Tibial artery (tissue), 4 donors: ENCODE measurements at places on chromosomes 16 and 17.

DNA sequence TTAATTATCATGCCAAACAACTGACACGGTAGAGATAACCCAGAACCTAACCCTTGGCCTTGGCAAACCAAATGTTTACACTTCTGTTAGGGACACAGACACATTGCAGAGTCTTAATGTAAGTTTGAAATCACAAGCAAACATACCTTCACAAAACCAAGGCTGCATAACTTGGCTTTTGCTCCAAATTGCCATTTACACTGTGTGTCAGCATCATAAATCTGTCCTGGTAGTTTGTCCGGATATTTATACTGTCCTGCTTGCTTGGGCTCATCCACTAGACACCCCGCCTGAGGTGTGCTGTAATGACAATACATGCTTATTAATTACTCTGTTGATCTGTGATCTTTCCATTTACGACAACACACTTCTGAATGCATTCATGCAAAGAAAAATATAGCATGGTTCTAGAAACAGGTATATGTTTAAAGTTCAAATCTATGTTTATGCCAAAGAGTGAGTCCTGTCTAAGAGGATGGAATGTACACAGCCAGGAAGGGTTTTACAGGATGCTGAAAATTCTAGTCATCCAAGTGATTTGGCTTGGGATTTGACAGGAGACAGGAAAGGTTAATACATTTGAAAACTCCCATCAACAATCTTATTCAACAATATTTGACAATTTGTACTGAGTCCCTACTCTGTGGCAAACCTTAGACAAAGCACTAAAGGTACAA lies 81.1 kb downstream of the ADAMTS18 start:
- no peaks in the 10 kb centered on the region for H3K4me1 ChIP-seq
- no peak overlapping the region for H3K27ac ChIP-seq
- no peaks in the 10 kb centered on the region for H3K36me3 ChIP-seq

DNA sequence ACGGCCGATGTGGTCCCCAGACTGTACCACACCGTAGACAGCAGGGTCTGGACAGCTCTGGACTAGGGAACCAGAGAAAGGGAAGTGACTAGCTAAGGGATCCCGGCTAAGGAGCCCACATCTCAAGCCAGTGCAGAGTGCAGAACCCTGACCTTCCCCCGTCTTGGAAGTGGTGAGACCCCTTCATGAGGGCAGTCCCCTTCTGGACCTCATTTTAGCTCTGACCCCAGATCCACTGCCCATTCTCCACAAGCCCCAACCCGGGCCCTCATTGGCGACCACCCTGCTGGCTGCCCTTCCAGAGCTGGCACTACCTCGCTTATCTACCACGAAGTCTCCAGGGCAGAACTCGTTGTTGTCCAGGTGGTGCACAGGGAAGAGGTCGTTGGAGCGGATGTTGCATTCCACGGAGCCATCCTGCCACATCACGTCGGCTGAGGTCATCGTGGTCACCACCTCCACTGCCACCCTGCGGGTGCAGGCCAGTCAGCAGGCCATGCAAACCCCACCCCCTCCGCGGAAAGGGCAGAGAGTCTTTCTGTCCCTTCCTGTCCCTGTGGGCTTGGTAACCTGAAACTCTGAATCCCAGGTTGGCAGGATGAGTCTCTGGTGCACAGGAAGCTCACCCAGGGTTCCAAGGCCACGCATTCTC lies 14.2 kb downstream of the SPHK1 start:
- H3K36me3 ChIP-seq = peaks cover 88% of the 10 kb centered on the region
- H3K4me1 ChIP-seq = no peaks in the 10 kb centered on the region
- H3K4me3 ChIP-seq = no peak overlapping the region
- no peak overlapping the region for H3K27ac ChIP-seq
- no peak for DNase-seq
- no peaks in the 10 kb centered on the region for H3K27me3 ChIP-seq

GRCh38 chr17:21200590-21201297 lies 13.2 kb downstream of the TMEM11 start:
- H3K4me3 ChIP-seq = no peak overlapping the region
- H3K27ac ChIP-seq = no peak overlapping the region
- no peak for DNase-seq

DNA sequence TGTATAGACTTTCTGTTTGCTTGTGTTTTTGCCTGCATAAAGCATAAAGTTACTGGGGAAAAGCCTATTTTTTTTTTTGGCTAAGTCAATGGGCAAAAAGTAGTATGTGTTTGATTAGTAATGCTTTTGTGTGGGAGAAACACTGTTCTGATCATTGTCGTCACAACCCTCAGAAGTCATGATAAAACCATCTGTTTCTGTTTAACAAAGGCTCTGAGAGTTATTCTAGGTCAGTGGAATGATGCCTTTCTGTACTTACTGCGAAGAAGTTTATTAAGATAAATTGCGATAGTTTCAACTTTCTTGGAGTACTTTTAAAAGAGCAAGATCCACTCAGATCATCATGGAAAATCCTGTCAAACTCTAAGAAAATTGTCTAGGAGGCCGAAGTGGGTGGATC lies 80.9 kb downstream of the PRKCA start:
- H3K4me3 ChIP-seq = no peak overlapping the region
- no peaks in the 10 kb centered on the region for H3K36me3 ChIP-seq
- no peaks in the 10 kb centered on the region for H3K4me1 ChIP-seq
- H3K27me3 ChIP-seq = no peaks in the 10 kb centered on the region
- no peak overlapping the region for H3K27ac ChIP-seq
- DNase-seq = no peak

GRCh38 chr17:59804901-59805465 lies 87.8 kb downstream of the TUBD1 start:
- peaks cover 34% of the 10 kb centered on the region for H3K4me1 ChIP-seq
- DNase-seq = no peak
- H3K27ac ChIP-seq = peak overlapping the region; percentile 50

DNA sequence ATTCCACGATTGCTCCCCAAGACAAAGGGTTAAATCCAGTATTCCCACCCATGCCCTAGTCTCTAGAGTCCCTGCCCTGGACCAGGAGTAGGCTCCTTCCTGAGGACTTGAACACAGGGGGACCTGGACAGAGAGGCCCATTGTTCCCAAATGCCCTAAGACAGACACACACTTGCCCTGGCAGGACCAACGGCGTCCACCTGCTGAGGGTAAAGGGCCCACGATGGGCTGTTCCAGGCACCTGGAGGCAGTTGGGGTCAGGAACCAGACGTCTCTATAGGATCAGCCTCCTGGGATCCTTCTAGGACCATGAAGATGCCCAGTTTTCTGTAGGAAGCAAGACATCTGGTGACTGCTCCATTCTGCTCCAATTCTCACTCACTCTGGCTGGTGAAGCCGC lies 39.3 kb downstream of the TNFRSF13B start:
- no peaks in the 10 kb centered on the region for H3K4me1 ChIP-seq
- H3K27ac ChIP-seq = no peak overlapping the region
- H3K27me3 ChIP-seq = peaks cover 20% of the 10 kb centered on the region

DNA sequence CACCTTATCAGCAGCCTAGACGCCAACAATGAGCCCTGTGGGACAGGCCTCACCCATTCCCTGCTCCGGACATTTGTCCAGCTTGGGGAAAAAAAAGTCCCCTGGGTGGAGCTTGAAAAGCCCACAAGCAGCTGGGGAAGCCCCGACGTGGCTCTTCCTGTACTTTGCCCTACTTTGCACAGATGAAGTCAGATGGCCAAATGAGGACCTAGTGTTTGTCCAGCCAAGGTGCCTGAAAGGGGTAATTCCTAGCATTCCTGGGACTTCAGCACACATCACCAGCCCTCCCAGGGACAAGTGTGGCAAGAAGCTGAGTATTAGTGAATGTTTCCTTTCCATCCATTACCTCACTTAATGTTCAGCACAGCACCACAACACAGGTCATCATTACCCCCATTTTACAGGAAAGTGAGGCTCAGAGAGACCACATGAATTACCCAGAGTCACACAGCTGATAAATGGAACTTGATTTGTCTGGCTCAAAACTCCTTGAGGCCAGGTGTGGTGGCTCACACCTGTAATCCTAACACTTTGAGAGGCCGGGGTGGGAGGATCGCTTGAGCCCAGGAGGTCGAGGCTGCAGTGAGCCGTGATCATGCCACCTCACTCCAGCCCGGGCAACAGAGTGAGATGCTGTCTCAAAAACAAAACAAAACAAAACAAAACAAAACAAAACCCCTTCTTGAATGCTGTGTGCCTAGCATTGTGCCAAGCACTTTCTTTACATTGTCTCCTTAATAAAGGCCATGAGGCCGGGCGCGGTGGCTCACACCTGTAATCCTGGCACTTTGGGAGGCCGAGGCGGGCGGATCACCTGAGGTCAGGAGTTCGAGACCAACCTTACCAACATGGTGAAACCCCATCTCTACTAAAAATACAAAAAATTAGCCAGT lies 19.9 kb upstream of the PLLP start:
- no peaks in the 10 kb centered on the region for H3K36me3 ChIP-seq
- H3K27ac ChIP-seq = peak overlapping the region; percentile 89
- H3K4me1 ChIP-seq = peaks cover 25% of the 10 kb centered on the region
- H3K4me3 ChIP-seq = no peak overlapping the region
- H3K27me3 ChIP-seq = no peaks in the 10 kb centered on the region

DNA sequence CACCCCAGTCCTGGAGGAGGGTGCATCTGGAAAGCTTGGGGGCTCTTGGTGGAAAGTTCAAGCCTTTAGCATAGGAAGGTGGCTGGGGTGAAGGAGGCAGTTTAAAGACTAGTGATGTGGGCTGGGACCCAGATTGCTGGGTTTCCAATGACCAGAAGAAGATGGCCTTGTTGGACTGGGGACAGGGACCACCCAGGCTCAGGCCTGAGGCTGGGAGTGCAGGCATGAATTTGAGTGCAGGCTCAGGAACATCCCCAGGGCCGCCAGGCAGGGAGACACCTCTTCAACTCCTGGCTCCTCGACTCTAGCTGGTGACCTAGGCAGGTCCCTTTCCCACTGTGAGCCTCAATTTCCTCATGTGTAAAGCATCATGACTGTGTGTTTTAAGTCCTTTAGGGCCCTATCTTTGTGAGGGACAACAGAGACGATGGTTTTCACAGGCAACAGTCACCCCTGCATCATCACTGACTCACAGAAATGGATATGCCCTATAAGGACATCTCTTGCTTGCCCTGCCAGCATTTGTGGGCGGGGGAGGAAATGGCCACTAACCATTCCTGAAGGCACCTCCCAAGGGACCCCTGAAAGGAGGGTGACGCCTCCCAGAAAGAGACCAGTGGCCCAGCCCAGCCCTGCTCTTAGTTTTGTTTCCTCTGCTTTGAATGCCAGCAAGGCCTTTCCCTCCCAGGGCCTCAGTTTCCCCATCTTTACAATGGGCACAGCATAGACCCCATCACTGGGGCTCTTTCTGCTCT lies 11.1 kb downstream of the NLRC5 start:
- peak; percentile 87 for DNase-seq
- no peak overlapping the region for H3K4me3 ChIP-seq
- no peaks in the 10 kb centered on the region for H3K36me3 ChIP-seq
- peak overlapping the region; percentile 57 for H3K27ac ChIP-seq
- no peaks in the 10 kb centered on the region for H3K27me3 ChIP-seq
- peaks cover 30% of the 10 kb centered on the region for H3K4me1 ChIP-seq

GRCh38 chr16:54505549-54506213 lies 219.1 kb upstream of the IRX3 start:
- H3K4me3 ChIP-seq = no peak overlapping the region
- no peaks in the 10 kb centered on the region for H3K36me3 ChIP-seq
- H3K4me1 ChIP-seq = peaks cover 18% of the 10 kb centered on the region
- no peaks in the 10 kb centered on the region for H3K27me3 ChIP-seq

DNA sequence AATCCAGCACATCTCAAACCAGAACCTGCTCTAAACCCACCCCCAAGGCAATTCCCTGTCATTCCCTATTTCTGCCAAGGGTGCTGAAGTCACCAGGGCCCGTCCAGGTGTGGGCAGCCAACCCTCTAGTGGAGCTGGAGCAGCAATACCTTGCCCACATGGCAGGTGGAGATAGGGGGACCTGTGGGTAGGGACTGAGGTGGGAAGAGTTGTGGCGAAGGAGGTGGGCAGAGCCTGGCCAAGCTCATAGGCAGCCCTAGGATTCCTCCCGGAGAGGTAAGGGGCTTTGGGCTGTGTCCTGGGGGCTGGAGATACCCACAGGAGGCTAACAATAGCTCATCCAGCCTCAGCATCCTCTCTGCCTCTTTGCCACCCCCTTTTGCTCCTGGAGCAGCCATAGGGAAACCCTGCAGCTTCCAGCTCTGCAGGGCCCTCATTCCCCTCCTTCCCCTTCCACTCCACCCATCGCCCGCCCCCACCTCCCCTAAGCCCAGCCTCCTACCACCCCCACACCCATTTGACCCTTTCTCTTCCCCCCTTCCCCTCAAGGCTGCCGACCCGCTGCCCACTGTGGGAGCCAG lies 30.4 kb upstream of the CRHR1 start:
- DNase-seq = no peak
- peaks cover 87% of the 10 kb centered on the region for H3K27me3 ChIP-seq
- no peak overlapping the region for H3K4me3 ChIP-seq
- no peaks in the 10 kb centered on the region for H3K36me3 ChIP-seq
- H3K27ac ChIP-seq = no peak overlapping the region
- no peaks in the 10 kb centered on the region for H3K4me1 ChIP-seq

GRCh38 chr17:18139498-18139897 lies 30.9 kb downstream of the MYO15A start:
- no peak overlapping the region for H3K27ac ChIP-seq
- H3K27me3 ChIP-seq = peaks cover 83% of the 10 kb centered on the region
- no peaks in the 10 kb centered on the region for H3K36me3 ChIP-seq
- no peak overlapping the region for H3K4me3 ChIP-seq

DNA sequence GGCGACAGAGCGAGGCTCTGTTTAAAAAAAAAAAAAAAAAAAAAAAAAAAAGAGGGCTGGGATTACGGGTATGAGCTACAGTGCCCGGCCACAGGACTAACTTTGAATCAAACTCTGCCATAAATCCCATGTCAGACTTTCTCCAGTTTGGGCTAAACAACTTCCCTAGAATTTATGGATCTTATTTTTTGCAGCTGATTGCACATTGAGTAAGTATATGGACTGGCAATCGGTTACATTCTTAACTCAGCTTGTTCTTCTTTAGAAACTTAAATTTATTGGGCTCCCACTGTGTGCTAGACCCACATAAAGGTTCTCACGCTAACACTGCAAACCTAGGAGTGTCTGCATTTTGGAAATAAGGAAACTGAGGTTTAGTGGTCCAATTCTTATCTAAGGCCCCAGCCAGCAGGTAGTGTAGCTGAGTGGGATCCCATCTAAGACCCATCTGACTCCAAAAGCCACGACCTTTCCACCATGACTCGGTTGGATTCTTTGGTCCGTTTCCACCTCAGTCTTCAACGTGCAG lies 718 bp upstream of the CBFB start:
- H3K4me3 ChIP-seq = peak overlapping the region; percentile 85
- DNase-seq = no peak
- no peaks in the 10 kb centered on the region for H3K4me1 ChIP-seq
- H3K27ac ChIP-seq = peak overlapping the region; percentile 97
- H3K36me3 ChIP-seq = no peaks in the 10 kb centered on the region

GRCh38 chr16:29996766-29997250 lies 767 bp downstream of the INO80E start:
- H3K27me3 ChIP-seq = no peaks in the 10 kb centered on the region
- H3K36me3 ChIP-seq = peaks cover 53% of the 10 kb centered on the region
- H3K27ac ChIP-seq = peak overlapping the region; percentile 87
- H3K4me3 ChIP-seq = peak overlapping the region; percentile 75
- peaks cover 23% of the 10 kb centered on the region for H3K4me1 ChIP-seq
- no peak for DNase-seq
